Breast epithelium (tissue), 4 donors: ENCODE measurements at places on chromosomes 2 and 18.
A peak's percentile ranks its signal among the peaks of the same experiment; 100 is the strongest.

- DNase-seq = no peak
These were observed 4.4 kb downstream of the ACTR2 start for GRCh38 chr2:65231892-65232477.

DNA sequence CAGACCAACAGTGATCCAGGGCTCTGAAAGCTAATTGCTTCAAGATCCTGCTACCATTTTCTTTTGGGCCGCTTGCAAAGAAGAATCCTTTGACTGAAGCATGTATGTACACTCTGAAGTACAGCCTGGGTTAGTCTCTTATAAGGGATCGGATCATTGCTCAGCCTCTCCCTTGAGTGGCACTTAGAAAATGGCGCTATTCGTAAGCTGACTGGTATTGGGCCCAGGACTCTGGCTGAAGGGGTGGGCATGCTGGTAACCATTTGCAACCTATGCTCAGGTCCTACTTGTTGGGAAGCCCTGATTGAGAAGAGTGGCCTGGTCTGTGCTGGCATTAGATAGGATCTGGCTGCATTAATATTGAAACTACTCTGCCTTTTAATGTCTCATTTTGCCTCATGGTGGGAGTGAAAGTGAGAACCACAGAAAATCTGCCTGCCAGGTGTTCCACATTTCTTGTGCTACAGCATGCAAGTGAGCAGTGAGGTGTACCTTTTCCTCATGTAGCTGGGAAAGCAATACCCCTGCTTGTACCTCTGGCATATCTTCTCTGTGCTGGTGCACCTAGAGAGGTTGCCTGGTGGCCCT lies 661 bp upstream of the MGAT5 start:
- no peak for DNase-seq

DNA sequence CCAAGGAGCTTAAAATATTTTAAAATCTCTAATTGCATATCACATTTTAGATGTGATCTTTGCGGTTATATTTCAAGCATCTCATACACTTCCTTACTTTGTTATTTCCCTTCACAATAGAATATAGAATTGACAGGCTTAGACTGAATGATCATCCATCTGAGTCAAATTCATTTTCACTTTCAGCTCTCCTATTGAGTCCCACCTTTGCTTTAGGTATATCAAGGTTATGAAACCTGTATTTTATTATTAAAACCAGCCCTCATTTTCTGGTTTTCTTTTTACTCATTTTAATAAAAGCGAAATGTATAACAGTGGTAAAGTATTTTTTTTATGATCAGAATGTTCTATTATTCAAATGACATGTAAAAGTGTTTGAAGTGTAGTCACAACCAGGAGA lies 162.9 kb upstream of the KYNU start:
- DNase-seq = no peak

DNA sequence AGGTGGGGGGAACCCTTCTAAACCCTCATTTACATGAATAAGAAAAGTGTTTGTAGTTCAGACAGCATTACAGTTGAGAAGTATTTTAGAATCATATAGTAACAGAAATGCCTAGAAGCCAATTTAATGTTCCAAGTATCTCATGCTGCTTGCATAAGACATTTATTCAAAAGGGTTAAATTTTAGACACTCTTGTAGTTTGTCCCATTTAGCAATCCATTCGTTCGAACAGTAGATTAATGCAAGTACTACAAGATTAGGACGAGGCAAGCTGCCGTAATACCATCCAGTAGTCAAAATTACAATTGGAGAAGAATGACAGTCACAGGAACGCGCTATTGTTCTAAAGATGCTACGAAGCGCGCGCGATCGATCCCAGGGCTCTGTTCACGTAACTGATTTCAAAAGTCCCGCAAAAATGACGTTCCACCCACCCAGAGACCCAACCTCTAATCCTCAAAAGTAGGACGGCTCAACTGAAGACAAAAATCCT lies 1.2 kb downstream of the TMEM237 start:
- no peak for DNase-seq

DNA sequence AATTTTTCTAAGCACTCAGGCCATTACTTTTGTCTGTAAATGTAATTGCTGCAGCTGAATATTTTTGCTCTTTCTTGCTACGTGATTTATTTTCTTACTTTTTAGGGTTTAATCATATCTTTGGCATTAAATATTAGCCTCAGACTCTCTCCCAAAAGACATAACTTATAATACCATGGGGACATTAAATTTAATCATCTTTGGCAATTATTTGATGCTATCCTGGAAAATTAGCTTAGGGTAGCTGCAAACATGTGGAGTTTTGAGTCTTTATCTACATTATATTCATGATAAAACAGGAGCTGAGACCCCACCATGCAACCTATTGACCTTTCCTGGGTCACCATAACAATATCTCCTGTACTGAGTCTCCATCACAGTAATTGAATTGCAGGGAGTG lies 59.1 kb upstream of the EDAR start:
- DNase-seq = no peak

- no peak for DNase-seq
These were observed 34.7 kb upstream of the MBP start for GRCh38 chr18:77167251-77167650.

DNA sequence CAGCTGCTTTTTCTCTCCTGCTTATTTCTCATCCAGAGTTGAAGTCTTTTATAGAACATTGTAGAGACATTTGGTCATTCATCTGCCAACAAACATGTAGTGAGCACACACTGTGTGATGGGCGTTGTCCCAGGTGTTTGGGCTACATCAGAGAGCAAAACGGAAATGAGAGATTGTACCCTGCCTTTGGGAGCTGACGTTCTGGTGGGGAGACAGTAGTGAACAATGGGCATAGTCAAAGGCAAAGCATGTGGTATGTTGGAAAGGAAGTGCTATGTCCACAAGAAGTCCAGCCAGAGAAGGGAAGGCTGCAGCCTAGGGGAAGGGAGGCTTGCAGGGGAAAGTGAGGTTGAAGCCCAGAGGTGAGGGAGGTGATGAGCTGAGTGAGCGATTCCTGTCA lies 78.1 kb downstream of the PIEZO2 start:
- no peak for DNase-seq

- no peak for DNase-seq
These were observed 657.2 kb downstream of the IRS1 start for GRCh38 chr2:226142463-226142862.

- DNase-seq = no peak
These were observed 40.6 kb upstream of the FN1 start for GRCh38 chr2:215476424-215476823.

GRCh38 chr18:62769216-62769615 lies 53.9 kb downstream of the PHLPP1 start:
- no peak for DNase-seq

GRCh38 chr2:62305421-62306176 lies 109.7 kb downstream of the B3GNT2 start:
- no peak for DNase-seq

DNA sequence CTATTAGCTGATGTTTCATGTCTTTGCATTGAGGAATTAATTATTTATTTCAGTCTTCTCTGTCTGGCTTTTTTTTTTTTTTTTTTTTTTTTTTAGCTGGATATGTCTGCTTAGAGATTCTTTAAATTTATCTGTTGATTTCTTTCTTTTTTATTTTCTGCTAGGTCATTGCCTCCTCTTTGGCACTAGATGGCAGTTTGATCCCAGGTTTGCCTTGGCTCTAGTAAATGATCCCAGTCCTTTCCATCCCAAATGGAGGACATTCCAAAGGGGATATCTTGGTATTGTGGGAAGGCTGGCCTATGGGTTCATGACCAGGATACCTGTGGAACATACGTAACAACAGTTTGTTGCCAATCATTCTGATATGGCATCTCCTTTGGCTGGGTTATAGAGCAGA lies 339.5 kb upstream of the GCFC2 start:
- no peak for DNase-seq

GRCh38 chr2:12404497-12404896 lies 312.2 kb upstream of the TRIB2 start:
- DNase-seq = no peak

DNA sequence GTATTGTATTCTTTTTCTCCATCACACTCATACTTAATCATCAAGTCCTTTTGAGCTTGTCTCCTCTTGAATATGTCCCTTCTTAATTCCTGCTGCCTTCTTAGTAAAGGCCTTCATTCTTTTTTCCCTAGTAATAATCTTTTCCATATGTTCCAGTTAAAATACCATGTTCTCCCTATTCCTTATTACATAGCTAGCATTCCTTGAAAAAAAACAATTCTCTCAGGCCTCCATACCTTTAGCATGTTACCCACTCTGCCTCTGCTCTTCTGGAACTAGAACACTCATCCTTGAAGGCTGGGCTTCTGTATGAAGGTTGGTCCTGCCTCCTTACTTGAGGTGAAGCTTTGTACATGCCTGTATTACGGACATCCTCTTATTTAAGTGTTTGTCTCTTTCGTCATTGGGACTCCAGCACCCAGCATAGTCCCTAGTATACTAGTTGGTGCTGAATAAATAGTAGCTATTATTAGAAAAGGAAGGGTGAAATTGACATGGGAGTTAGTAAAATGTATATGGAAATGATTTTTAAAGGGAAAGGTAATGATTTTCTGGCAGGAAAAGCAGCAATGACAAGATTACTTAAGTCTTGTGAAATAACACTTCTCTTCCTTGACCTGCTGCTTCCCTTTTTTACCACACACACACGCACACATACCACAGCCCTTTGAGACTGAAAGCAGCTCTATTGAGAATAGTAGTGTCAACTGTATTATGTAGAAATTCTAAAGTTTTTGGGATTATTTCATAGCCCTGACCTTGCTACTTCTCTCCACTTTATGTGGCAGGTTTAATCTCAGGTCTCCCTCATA lies 45.6 kb downstream of the REL start:
- DNase-seq = no peak

DNA sequence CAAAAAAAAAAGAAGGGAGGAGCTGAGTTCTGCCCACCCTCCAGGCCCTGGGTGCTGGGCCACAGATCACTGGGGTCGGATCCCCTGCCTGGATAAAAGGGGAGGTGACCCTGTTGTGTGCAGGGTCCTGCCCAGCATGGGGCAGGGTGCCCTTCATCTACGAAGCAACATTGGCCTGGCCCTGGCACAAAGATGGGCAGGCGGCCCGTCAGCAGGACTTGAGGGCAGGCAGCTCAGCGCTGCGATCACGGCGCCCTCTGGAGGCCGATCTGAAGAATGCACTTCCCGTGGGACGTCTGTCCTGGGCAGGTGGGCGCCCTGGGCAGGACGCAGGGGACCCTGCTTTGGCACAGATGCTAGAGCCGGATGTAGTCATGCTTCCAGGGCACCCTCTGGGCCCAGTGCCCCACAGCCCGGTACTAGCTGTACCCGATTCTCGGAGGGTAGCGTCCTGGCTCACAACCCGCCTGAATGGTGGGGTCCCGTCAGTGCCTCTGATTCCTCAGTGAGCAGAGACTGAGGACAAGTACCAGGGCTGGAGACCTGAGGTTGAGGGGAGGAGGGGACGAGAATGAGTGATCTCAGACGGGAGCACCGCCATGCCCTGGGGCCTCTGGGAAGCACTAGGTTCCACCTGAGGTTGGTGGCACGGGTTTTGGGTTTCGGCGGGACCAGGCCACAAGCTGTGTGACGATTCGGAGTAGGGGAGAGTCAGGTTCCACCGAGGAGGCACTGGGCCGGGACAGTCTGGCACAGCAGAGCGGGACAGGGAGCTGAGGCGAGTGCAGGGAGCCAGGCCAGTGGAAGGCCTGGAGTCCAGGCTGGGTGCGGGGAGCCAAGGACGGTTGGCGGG lies 18.0 kb downstream of the ARID5A start:
- DNase-seq = peak; percentile 68

DNA sequence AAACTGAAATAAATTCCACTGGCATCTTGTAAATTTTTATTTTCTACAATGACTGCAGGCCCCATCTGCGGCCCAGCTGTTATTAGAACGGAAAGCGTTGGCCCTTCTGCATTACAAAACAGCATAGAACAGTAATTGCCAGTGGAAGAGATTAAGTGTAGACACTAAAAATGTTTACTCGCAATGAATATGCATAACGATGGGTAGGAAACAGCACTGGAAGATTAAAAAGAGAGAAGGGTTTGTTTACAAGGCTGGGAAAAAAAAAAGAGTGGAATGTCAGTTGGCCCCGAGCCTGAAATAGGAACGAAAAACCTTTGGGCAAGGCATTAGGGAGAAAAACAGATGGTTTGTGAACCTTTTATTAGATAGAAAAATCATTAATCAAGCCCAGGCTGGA lies 275.9 kb upstream of the TCF4 start:
- no peak for DNase-seq

DNA sequence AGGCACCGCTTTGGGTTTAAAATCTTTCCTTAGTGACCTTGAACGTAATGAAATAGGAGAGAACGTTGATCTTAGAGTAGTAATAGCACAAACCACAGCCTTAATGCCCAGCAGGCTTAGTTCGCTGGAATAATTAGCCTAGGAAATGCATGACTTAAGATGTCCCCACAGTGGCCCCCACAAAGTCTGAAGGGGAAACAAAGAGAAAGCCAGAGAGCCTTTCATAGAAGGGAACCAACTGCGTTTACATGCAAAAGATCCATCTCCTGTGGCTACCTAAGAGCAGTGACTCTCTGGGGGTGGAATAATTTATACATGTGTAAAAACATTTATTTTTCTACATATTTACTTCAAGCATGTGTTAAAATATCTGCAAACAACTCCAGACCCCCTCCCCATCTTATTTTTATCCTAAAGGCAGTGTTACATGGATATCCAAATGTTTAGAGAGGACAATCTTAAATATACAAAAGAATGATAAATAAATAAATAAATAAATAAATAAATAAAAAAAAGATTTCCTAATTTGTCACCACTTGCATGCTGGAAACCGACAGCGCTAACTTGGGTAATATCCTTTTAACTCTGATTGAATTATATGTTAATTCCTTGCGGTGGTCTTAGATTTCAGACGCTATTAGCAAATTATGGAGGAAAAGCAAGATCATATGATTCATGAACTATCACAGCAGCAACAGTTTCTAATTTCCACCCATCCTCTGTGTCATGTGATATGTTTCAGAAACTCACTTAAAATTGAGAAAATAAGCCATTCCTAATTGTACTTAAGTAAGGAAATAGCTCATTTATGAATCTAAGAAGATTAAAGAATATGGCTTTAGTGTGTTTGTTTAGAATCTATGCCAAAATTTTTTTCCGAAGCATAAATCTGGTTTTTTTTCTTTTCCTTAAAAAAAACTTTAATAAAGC lies 23.4 kb upstream of the CYP1B1 start:
- DNase-seq = no peak

- DNase-seq = no peak
These were observed 5.9 kb upstream of the VAPA start for GRCh38 chr18:9907867-9908266.

DNA sequence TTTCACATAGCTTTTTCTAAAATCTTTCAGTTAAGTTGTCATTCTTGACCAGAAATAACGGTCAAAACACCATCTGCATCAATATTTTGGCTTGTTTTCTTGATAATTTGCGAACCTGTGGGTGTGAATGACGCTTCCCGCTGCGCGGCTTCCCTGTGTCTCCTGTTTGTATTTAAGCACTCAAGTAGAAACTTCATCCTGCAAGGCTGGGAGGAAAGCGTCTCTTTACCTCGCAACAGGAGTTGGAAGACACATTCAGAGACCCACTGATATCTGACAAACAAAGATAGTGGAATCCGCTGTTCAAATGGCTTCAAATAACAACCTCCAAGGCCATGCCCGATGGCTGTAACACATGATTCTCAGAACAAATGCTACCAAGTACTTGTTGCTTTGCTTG lies 704.9 kb downstream of the DCDC2C start:
- no peak for DNase-seq

- no peak for DNase-seq
These were observed 573.7 kb upstream of the NXPH2 start for GRCh38 chr2:139353874-139354273.
